ENCODE measurements at places on chromosomes 2 and 18.
A peak's percentile ranks its signal among the peaks of the same experiment; 100 is the strongest.

GRCh38 chr2:24181849-24182248 lies 7.0 kb downstream of the FAM228A start:
- no peak for DNase-seq

GRCh38 chr2:98759338-98759737 lies 28.4 kb upstream of the MGAT4A start:
- DNase-seq, result no peak

- no peak for DNase-seq
These were observed 438.2 kb downstream of the EPHA4 start for GRCh38 chr2:221133941-221134340.

DNA sequence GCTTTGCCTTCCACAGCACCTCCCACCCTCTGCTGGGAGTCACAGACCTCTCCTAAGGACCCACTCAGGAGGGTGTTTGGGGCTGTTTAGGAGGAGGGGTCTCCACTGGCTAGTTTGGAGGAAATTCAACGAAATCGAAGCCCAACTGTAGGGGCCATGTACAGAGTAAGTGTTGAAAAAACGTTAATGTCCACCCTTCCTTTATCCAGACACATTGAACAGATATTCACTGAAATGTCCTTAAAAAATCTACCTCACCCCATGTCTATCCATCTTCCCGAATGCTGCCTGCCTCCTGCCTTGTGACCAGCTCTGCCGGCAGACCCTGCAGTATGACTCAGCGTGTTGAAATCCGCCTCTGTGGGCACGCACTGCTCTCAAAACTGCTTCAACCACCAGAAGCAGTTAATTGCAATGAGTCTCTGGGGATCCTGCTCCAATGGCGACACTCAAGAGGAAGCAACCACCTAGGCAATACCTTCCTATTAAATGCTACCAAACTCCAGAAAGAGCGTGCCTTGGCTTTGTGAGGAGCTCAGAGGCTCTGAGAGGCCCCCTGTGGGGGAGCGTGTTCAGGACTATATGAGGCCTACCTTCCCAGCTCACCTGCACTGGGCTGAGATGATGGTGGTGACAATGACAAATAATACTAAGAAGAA lies 61.4 kb upstream of the RTN4 start:
- peak; percentile 73 for DNase-seq

- no peak for DNase-seq
These were observed 67.1 kb upstream of the DSG1 start for GRCh38 chr18:31250902-31251301.

GRCh38 chr18:24629921-24630320 lies 169.5 kb downstream of the HRH4 start:
- DNase-seq, result no peak

DNA sequence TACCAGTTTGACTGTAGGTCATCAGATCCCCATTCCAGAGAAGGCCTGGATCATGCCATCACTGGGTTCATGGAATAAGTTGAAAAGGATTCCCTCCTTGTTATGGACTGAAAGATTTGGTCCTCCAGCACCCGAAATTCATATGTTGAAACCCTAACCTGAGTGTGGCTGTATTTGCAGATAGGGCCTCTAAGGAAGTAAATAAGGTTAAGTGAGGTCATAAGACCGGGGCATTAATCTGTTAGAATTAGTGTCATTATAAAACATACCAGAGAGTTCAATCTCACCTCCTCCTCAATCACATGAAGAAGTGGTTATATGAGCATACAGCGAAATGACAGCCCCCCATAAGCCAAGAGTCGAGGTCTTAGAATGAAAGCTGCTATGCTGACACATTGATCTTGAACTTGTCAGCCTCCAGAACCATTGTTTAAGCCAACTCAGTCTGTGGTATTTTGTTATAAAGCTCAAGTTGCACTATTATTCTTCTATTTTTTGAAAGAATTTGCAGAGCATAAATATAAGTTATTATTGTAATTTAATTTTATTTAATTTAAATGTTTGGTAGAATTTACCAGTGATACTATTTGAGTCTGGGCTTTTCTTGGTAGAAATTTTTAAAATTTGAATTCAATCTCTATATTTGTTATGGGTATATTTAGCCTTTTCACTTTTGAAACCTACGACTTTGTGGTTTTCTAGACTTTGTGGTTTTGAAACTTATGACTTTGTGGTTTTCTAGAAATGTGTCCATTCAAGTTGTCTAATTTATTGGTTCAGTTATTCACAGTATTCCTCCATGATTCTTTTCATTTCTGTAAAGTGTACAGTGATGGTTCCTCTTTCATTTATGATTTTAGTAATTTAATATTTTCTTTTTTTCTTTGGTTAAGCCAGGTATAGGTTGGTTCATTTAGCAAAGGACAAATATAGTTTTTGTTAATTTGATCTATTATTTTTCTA lies 1206.7 kb upstream of the CDH2 start:
- no peak for DNase-seq

- DNase-seq, result no peak
These were observed 98.1 kb upstream of the YPEL5 start for GRCh38 chr2:30048636-30049175.

DNA sequence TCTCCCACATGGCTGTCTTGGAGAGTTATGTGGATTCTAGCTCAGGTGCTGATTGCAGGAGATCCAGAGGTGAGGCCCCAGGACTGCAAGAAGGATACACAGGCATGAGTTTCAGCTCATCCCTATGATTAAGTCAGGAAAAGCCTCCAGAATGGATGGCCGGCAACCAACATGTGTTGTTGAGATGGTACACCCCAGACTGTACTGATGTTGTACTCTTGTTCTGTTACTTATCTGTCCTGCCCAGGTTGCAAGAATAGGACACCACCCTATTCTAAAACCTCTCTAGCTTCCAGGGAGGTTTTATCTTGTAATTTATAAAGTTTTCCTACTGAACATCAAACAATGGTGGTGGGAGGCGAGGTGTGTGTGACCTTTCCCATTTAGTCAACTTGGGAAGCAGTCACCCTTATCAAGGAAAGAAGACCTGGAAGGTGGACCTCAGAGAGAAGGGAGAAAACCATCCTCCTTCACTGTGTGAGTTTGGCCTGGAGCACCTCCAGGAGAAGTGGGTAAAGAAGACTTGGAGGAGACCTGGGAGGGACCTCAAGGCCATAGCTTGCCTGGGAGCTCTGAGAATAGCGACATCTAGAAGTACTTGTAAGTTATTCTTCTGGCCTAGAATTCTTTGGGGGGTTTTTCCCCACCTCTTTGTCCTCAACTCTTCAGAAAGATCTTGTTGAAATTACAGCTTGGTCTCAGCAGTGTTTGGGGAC lies 8.6 kb downstream of the FAM124B start:
- no peak for DNase-seq

- DNase-seq, result no peak
These were observed 39.7 kb upstream of the MAP4K4 start for GRCh38 chr2:101657787-101658186.

DNA sequence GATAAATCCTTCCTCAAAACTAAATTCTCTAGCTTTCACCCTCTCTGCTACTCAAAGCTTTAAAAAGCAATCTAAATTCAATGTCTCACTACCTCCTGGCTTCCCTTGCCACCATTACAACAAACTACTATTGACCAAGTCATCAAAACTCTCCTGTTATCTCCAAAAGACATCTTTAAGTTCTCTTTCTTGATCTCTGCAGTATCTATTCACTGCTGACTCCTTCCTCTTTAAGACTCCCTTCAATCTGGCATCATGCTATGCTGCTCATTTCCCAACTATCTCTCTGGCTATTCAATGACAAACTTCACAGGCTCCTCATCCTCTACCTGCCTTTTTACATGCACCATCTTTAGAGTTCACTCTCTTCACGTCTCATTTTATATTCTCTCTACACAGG lies 5.9 kb downstream of the PPP3R1 start:
- no peak for DNase-seq

- DNase-seq, result no peak
These were observed 420.3 kb downstream of the SOCS6 start for GRCh38 chr18:70709144-70709543.

- DNase-seq, result no peak
These were observed 181.7 kb downstream of the ANKRD44 start for GRCh38 chr2:197128897-197129296.

DNA sequence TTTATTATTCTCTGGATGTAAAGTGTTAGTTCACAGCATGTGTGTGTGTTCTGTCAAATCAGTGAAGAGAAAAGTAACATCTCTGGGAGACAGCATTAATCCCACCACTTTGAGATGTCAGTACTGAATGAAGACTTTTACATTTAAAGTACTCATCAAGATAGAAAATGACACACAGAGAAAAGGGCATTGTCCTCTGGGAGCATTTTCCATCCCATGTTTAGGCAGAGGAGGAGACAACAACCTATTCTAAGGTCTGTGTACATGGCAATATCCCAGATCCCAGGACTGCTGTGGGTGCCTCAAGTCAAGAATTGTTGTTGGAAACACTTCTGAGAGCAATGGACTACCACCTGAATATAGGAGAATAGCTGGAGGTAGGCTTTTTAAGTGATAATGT lies 201.5 kb downstream of the PPP1R1C start:
- no peak for DNase-seq

- DNase-seq, result no peak
These were observed 119.6 kb downstream of the SPOPL start for GRCh38 chr2:138621139-138621538.

DNA sequence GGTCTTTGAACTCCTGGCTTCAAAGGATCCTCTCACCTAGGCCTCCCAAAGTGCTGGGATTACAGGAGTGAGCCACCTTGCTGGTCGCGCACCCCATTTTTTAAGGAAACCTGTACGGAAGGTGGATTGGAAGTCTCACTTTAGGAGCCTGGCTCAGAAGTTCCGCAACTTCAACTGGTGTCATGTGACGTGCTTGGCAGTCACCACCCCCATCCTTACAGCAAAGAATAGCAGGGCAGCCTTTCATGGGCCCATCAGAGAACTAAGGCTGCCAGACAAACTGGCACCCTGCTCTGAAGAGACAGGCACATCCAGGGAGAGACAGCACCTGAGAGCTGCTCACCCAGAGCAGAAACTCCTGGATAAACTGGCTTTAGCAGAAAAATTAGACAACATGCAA lies 3.3 kb upstream of the SLC66A2 start:
- DNase-seq, result peak; percentile 29

- no peak for DNase-seq
These were observed 148.2 kb downstream of the PHLPP1 start for GRCh38 chr18:62863579-62864001.

DNA sequence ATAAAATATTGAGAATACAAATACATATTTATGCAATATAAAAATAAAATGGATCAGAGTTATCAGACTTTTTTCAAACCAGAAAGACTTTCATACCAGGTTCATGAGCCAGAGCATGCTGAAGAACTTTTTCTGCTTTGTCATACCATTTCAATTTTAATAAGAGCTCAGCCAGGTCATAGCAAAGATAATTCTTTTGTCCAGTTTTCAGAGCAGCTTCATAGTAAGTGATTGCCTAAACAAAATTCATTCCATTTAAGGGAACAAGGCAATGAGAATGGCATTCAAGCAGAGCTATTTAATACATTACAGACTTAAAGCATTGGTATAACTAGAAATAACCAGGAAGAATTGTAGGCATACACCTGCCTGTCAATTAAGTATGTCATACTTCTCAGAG lies 42.3 kb downstream of the TTC21B start:
- DNase-seq, result no peak

GRCh38 chr2:172465417-172466334 lies 38.3 kb downstream of the ITGA6 start:
- peak; percentile 86 for DNase-seq

DNA sequence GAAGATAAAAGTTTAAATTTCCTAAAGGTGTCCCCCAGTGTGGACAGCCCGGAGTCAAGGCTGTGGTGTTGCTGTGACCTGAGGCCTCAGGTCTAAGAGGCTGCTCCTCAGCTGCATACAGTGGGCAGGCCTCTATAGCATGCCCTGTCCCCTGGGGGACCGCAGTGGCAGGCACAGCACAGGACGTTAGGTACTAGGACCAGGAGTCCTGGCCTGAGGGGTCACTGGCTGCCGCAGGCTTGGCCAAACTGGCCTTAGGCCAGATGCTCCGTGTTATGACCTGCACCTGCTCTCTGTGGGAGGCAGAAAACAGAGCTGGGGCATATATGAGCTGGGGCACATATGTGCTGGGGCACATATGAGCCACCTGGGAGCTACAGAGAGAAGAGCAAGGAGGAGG lies 21.2 kb upstream of the MAL start:
- no peak for DNase-seq

DNA sequence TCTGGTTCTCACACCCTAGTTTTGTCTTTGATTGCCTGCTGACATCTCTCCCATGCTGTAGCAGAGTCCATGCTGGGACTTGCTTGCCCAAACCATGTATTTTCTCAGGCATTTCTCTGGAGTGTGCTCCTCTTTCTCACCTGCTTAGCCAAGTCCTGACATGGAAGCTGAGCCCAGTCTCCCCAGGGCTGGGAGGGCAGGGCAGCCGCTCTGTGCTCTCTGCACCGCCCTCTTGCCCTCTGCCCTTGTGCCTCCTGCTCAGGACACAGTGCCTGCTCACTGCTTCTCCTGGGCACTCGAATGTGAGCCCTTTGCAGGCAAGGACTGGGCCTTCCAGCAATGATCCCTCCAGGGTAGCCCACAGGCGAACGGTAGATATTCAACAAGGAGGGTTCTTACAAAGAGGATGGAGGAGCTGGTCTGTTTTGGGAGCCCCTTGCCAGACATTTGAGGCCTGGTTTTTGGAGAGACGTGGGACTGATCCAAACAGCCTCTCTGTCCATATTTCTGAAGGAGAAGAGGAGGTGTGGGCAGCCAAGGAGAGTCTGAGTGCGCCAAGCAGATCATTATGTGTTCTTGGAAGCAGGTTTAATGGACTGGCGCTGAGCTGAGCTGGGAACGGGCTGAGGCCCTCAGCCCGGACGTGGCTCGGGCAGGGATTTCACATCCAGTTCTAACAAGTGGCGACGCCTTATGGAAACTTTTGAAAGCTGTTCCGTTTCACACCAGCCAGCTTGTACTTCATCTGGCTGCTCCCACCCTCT lies 4.0 kb downstream of the SLC14A2 start:
- peak; percentile 63 for DNase-seq

GRCh38 chr2:238139196-238140039 lies 950 bp downstream of the KLHL30 start:
- DNase-seq, result no peak

- no peak for DNase-seq
These were observed 520.0 kb upstream of the SALL3 start for GRCh38 chr18:78459668-78460067.

Measured in ureter (tissue), 1 donor.